ENCODE measurements at places on chromosomes 2 and 18.

DNA sequence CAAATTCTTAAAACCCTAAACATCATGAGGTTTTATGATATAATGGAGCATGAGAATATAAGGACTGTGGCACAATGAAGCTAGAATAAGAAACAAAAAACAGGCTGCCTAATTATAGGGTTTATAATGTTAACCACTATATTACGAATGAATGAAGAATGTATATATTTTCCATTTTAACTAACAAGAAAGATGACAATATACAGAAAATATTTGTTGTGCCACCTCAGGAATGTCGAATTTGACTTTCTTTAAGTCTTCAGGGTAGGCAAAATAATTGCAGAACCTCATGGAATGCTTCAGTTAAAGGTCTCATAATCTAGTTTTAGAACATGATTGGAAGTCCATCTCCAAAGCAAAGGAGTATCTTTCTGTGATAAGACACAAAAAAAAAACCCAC lies 282.9 kb upstream of the SLC8A1 start:
- no peak for DNase-seq

GRCh38 chr18:7817575-7818230 lies 250.6 kb downstream of the PTPRM start:
- no peak for DNase-seq

DNA sequence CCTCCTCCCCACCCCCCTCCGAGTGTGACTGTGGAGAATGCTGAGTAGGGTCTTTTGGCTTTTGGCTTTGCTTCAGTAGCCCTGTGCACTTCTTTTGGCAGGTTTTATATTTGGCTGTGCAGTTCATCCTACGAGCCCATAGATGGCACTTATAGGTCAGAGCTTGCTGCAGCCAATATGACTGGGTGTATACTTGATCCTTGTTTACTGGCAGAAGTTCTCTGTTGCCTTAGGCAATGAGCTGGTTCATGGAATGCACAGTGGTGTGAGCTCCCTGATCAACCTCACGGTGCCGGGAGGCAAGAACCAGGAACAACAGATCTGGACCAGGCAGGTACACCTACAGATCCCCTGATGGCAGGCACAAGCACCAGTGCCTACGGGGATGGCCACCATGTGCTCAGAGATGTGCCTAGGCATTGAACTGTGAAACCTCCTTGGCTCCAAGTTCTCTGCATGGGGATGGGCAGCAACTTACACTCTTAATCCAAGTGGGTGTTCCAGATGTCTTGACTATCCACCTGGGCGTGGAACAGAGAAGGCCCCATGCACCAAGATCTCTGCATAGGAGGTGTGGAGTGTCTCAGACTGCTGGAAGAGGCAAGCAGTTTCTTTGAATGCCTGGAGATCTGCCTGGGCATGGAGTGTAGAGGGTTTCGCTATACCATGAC lies 190.4 kb downstream of the KIAA1328 start:
- DNase-seq: no peak

DNA sequence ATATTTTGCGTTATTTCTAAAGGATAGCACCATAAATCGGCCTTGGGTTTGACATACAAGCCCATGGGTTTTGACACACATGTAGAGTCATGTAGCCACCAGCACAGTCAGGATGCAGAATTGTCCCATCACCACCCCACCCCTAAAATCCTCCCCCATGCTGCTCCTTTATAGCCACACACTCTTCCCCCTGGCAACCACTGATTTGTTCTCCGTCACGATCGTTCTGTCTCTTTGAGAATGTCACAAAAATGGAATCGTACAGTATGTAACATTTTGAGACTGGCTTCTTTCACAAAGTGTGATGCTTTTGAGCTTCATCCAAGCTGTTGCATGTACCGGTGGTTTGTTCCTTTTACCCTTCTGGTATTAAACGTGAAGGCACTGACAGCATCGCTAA lies 39.1 kb downstream of the CRACDL start:
- DNase-seq: no peak

All from activated CD4-positive, alpha-beta T cell treated with anti-CD3 and anti-CD28 coated beads, Interleukin-2, amount 50 U/mL, for 4 hours (primary cell).